Breast epithelium (tissue), 4 donors: ENCODE measurements at places on chromosomes 5 and 9. TPM values are rescaled to one million over a fixed set of nuclear protein-coding genes. Genes with fewer than 3 reads are reported as not detected.

DNA sequence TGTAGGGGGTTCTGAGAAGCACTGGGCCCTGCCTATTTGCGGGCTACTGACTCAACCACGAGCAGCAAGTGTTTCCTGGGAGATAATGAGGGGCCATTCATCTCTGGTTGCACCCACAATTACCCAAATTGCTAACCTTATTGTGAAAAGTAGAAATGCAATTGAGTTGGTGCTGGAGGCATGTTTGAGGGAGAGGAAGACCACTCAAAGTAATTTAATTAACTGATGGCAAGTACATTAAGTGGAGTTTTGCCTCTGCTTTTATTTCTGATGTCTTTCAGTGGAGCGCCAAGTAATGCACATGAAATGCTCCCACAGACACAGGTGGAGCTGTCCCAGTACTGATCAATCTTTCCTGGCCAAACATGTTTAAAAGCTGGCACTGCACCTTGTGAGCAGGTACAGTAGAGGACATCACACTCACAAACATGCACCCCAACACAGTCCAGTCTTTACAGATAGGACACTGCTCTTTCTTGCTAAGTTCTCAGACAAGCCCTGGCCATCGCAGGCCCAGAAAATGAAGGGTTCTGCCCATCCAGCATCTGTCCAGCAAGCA, 195.4 kb downstream of the HSPA4 start:
- H3K27ac ChIP-seq, result no peak overlapping the region
- no peaks in the 10 kb centered on the region for H3K4me1 ChIP-seq
- no peaks in the 10 kb centered on the region for H3K27me3 ChIP-seq
- no peaks in the 10 kb centered on the region for H3K36me3 ChIP-seq
- no peak for DNase-seq
- H3K4me3 ChIP-seq, result no peak overlapping the region

TMEM38B gene
- 8.5 TPM for total RNA-seq

DNA sequence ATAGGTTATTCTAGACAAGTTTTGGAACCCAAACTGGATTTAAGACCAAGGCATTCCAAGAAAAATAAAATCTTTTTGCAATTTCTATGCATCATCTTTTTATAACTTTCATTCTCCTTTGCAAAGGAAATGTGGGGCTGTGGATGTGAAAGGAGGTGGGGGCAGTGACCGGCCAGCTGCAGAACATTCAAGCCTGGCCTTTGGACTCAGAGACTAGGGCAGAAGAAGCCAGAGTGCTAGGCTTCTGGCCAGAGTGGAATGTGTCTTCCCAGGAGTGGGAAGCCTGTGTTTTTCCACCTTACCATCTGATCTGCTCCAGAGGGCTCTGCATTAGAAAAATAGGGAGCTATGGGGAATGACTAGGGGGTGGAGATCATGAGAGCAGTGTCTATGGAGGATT, 148.5 kb downstream of the C9orf152 start:
- no peaks in the 10 kb centered on the region for H3K4me1 ChIP-seq
- no peaks in the 10 kb centered on the region for H3K36me3 ChIP-seq
- H3K4me3 ChIP-seq, result no peak overlapping the region
- no peak overlapping the region for H3K27ac ChIP-seq

GRCh38 chr5:120260651-120261050, 203.4 kb upstream of the PRR16 start:
- no peaks in the 10 kb centered on the region for H3K36me3 ChIP-seq
- DNase-seq, result no peak
- H3K4me3 ChIP-seq, result no peak overlapping the region
- H3K27ac ChIP-seq, result no peak overlapping the region
- no peaks in the 10 kb centered on the region for H3K4me1 ChIP-seq

SHC3 gene
- 1.0 TPM for total RNA-seq

GRCh38 chr9:137286975-137287383, 9.5 kb downstream of the TOR4A start:
- no peaks in the 10 kb centered on the region for H3K4me1 ChIP-seq
- H3K27ac ChIP-seq, result no peak overlapping the region
- DNase-seq, result no peak
- H3K4me3 ChIP-seq, result no peak overlapping the region

- no peaks in the 10 kb centered on the region for H3K36me3 ChIP-seq
- H3K27ac ChIP-seq, result no peak overlapping the region
- H3K4me1 ChIP-seq, result no peaks in the 10 kb centered on the region
- no peak overlapping the region for H3K4me3 ChIP-seq
- no peak for DNase-seq
These were observed 37.6 kb downstream of the RHOBTB3 start for GRCh38 chr5:95768731-95769130.

DNA sequence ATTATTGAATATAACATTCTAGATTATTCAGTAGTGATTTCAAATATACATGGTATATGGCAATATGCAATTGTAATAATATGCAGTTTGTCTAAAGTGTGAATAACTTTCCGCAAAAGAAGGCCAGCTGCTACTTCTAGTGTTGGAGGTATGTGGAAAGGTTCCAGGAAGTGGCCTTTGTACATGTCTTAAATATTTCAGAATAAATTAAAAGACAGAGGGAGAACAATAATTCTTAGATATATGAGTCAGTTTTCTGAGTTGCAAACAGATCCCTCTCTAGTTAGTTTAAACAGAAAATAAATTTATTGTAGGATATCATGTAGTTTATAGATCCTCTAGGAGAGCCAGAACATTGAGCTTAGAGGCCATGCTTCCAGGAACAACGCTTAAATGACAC, 210.8 kb upstream of the ELL2 start:
- no peaks in the 10 kb centered on the region for H3K36me3 ChIP-seq
- H3K27ac ChIP-seq, result no peak overlapping the region
- DNase-seq, result no peak
- no peak overlapping the region for H3K4me3 ChIP-seq
- peaks cover 7% of the 10 kb centered on the region for H3K4me1 ChIP-seq

GRCh38 chr9:88835038-88835466, 156.2 kb upstream of the S1PR3 start:
- H3K4me1 ChIP-seq, result no peaks in the 10 kb centered on the region
- DNase-seq, result no peak
- H3K36me3 ChIP-seq, result no peaks in the 10 kb centered on the region
- no peak overlapping the region for H3K4me3 ChIP-seq
- H3K27ac ChIP-seq, result no peak overlapping the region

GRCh38 chr9:36665387-36665786, 92.7 kb downstream of the MELK start:
- no peak for DNase-seq
- no peaks in the 10 kb centered on the region for H3K4me1 ChIP-seq
- no peaks in the 10 kb centered on the region for H3K27me3 ChIP-seq
- no peak overlapping the region for H3K27ac ChIP-seq
